NCI-H446 (cell line): ENCODE measurements at places on chromosomes 4 and X.
A peak's percentile ranks its signal among the peaks of the same experiment; 100 is the strongest.

DNA sequence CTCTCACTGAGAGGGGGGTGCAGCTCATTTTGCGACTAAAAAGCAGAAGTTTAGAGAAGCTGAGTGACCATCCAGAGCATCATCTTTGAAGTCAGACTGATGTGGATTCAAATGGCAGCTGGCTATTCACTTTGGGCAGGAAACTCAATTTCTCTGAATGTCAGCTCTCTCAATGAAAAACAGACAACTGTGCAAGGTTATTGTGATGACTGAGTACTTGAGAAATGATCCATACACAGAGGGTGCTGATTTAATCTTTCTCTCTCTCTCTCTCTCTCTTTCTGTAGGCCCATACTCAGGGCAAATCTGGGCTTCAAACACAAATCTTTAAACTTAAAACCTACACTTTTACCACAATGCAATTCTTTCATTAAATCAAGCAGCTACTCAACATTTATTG is 185.8 kb upstream of the SLIT2 start:
- DNase-seq, result no peak

DNA sequence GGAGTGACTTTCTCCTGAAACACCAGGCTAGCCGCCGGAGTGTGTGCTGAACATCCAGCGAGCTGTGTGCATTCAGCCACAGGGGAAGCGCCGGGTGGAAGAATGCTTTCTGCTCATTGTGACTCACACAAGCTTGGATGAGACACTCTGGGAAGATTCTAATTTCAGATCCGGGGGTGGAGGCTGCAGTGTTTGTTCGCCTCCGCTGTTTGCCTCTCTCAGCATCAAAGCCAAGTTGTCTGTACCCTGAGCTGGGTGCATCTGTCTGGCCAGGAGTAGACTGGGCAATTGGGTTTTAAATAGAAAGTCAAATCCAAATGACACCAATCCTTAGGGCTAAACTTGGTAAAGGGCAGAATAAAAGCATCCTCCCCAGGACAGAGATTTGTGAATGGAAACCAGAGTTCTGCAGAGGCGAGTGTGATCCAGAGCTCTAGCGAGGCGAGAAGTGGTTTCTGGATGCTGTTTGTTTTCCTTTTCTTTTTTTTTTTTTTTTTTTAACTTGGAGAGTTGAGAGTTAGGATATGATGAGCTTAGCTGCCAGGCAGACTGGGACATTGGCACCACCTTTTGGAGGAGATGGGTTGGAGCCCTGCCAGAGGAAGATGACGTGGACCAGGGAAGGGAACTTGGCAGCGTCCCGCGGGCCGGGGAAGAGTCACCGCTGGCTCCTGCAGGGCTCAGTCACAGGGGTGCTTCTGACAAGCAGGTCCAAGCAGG is 196.0 kb upstream of the PSAPL1 start:
- peak; percentile 63 for DNase-seq

DNA sequence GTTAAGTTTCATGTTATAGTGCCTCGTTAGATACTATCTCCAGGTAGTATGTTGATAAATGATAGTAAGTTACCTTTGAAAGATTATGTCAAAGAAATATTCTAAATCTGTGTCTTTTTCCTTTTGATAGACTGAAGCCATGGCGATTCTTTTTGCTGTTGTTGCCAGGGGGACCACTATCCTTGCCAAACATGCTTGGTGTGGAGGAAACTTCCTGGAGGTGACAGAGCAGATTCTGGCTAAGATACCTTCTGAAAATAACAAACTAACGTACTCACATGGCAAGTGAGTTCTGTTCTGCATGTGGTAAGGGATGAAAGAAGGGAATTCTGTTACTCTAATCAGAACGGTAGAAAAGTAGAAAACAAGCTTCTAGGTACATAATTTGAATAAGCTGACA is 8.2 kb downstream of the VAMP7 start:
- no peak for DNase-seq

GRCh38 chrX:3461397-3462165 is 115.1 kb upstream of the MXRA5 start:
- DNase-seq, result no peak

- DNase-seq, result no peak
Observed at GRCh38 chrX:150570512-150570911, 2.1 kb downstream of the MTM1 start.

DNA sequence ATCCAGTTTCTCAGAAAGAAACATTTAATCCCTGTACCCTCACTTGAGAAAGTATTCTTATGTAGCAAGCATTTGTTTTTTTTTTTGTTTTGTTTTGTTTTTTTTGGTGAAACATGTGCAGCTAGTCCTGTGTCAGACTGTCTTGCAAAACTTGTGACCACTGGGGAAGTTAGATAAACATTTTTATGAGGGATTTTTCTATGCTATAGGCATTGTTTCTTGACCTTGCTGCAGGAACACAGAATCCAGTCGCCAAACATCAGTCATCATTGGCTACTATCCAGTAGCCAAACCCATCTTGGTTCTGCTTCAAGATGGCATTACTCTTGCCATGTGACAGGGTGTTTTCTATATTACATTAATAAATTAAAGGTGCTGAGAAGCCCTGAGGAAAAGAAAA is 7.7 kb upstream of the MAPK10 start:
- no peak for DNase-seq

GRCh38 chr4:39818646-39819045 is 120.7 kb downstream of the UBE2K start:
- DNase-seq, result no peak

- no peak for DNase-seq
Observed at GRCh38 chrX:123562342-123563146, 170.3 kb downstream of the THOC2 start.

DNA sequence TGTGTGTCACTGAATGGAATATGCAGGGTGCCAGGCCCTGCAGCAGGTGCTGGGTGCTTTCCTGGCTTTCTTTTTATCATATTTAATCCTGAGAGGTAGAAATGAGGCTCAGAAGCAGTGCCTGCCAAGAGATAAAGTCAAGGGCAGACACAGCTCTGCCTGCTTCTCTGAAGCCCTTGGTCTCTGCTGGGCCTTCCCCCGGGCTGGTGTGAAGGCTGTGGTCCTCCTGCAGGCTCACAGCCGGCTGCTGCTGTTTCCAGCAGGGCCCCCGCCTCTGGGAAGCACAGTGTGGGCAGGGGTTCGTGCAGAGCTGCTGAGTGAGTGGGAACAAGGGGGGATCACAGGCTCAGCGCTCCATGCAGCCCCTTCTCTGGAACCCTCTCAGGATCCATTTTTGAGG is 49.6 kb downstream of the TBC1D14 start:
- no peak for DNase-seq

DNA sequence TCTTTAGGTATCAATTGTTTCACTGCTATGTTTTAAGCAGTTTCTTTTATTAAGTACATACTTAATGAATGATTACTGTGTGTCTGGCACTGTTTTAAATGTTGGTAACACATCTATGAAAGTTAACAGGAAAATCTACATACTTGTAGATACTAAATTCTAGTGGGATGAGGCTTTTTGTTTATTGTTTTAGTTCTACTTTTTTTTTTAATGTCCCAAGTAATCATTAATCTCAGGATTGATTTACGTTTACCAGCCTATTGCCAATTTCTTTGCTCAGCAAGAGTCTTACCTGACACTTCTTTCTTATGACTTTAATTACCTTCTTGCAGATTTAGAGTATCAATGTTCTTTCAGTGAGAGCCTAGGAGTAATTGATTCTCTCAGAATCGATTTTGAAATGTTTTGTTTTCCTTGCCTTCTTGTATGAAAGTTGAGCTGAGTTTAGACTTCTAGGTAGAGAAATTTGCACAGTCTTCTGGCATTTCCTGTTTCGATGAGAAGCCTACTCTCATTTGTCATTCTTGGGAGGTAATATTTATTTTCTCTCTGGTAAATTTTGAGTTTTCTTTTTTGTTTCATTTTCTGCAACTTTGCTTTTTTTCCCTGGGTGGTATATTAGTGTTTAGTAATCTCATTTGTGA is 235.2 kb upstream of the ANKRD50 start:
- no peak for DNase-seq

DNA sequence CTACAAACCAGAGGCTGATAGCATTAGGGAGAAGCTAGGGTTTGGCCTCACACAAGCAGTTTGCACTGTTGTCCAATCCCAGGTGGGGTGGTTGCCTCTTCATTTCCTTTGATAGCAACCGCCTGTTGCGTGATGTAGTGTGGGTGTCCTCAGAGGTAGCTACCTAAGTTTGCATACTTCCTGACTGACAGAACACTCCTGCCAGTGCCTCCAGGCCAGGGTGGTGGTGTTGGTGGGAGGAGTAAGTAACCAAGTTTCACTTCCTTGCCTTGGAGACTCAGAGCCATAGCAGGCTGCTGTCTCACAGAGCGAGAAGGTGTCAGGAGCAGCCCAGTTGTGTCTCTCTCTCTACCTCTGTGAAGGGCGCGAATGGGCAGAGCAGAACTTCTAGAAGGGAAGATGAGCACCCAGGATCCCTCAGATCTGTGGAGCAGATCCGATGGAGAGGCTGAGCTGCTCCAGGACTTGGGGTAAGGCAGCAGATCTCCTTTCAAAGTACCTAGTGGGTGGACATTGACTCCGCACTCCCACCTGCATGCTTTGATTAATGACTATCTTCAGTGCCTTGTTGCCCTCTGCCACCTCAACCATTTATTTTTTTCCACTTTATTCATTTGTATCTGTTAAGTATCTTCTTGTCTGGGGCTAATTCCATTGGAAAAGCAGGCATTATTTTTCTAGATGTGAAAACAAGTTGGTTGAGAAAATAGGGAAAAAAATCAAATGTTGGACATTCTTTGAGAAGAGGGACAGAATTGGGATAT is at the start of gene DAPP1:
TSS of gene DAPP1 (plus strand) at position 283 of the 764 bp plus-strand sequence. CDS start at position 370, 87 bp downstream.
- no peak for DNase-seq

GRCh38 chrX:12309040-12309743 is 170.9 kb downstream of the FRMPD4 start:
- no peak for DNase-seq

DNA sequence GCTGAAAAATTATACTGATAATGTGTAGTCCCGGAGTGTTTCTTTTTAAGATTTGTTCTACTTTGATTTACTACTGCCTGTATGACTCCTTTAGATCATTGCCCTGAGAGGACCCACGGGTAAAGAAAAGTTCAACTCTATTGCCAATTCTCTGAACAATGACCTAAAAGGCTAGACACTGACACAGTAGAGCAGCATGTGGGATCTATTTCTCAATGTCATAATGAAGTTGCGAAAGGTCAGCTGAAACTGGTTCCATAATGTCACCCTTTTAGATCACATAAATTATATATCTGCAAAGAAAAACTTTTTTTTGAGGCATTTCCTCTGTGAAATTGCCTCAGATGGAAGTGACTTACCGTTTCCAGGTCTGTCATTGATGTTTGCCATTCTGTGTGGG is 67.4 kb downstream of the GLRB start:
- no peak for DNase-seq

- no peak for DNase-seq
Observed at GRCh38 chrX:43500246-43500645, 155.9 kb upstream of the MAOA start.

- DNase-seq, result no peak
Observed at GRCh38 chrX:136049608-136050007, 64.4 kb downstream of the SLC9A6 start.

- DNase-seq, result no peak
Observed at GRCh38 chr4:40363945-40364344, 28.8 kb downstream of the CHRNA9 start.

- no peak for DNase-seq
Observed at GRCh38 chr4:78710536-78710935, 65.6 kb upstream of the BMP2K start.

DNA sequence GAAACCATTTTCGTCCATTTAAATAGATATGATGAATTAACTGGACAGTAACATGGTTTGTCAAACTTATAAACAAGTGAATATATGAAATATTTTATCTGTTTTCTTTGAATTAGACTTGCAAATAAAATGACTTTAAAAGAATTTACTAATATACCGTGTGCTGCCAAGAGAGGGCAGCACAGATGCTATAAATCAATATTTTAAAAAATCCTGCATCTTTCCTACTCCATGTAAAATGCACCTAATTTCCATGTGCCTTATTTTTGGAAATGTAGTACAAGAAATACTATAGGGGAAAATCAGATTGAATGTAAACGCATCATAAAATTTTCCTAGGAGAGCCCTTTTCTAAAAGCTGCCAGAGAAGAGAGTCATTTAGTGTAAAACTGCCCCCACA is 62.2 kb downstream of the PRKX start:
- DNase-seq, result no peak

GRCh38 chr4:38188631-38189101 is 228.5 kb downstream of the PTTG2 start:
- DNase-seq, result no peak

DNA sequence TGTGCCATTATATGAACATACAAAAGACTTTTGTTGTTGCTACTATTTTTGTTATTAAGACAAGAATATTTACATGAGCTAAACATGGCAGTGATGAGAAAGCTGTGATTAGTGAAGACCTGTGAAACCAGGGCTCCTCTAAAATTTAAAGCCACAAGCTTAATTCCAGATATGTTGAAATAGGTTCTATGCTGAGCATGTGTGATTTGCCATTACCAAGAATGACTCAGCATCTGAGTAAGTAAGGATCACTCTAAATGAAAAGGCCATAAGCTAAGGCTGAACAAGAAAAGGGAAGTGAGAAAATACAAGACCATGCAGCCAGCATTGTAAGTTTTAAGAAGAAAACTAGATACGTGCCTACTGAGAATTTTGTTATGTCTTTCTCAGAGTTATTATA is 75.9 kb upstream of the CAMK2D start:
- no peak for DNase-seq
